ENCODE measurements at places on chromosomes 12 and 14. TPM values are rescaled to one million over a fixed set of nuclear protein-coding genes. Genes with fewer than 3 reads are reported as not detected.

Gene ADAMTS20
- not detected for total RNA-seq

Gene SLC2A14
- total RNA-seq = not detected

Gene GSG1
- 0.45 TPM for total RNA-seq

Gene RESF1
- 46.4 TPM for total RNA-seq

Gene SOAT2
- not detected for total RNA-seq

Gene NGB
- total RNA-seq = not detected

Gene CNIH1
- total RNA-seq = 27.5 TPM

Gene OR4K5
- not detected for total RNA-seq

Gene DAAM1
- total RNA-seq = 42.9 TPM

Gene PIP4K2C
- 12.4 TPM for total RNA-seq

Gene SPTB
- under 0.01 TPM for total RNA-seq

Gene ABCD4
- 28.2 TPM for total RNA-seq

Gene CD69
- total RNA-seq = not detected

Gene TCL1B
- total RNA-seq = not detected

Gene PLEKHH1
- 0.45 TPM for total RNA-seq

Gene SAV1
- 32.4 TPM for total RNA-seq

Gene GDF11
- 4.7 TPM for total RNA-seq

Gene CRY1
- 19.2 TPM for total RNA-seq

Gene LRP1-AS
- total RNA-seq = not detected

Gene TMEM132C
- not detected for total RNA-seq
